ENCODE measurements at places on chromosomes 5 and 9.

- DNase-seq: no peak
Measured at GRCh38 chr9:77531400-77531799, 116.7 kb downstream of the GNA14 start.

GRCh38 chr5:169521366-169521983 is 62.1 kb upstream of the SPDL1 start:
- DNase-seq: no peak

DNA sequence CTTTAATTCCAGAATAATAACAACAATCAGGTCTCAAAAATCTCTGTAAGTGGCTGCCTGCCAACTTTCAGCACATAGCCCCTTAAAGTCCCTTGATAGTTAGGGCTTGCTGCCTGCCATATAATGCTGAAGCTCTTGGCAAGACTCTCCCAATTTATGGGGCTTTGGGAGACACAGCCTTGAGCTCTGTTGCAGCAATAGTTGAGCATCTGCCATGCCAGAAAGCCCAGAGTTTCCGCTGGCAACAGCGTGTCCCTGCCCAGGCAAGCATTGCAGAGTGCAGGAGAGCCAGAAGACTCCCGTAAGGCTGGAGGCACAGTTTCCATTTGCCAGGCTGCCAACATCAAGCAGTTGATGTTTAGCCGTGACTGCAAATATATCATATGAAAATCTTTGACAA is 678.5 kb upstream of the NUDT12 start:
- DNase-seq: peak; percentile 23

- DNase-seq: peak; percentile 51
Measured at GRCh38 chr5:176413255-176413565, 3.1 kb downstream of the CLTB start.

DNA sequence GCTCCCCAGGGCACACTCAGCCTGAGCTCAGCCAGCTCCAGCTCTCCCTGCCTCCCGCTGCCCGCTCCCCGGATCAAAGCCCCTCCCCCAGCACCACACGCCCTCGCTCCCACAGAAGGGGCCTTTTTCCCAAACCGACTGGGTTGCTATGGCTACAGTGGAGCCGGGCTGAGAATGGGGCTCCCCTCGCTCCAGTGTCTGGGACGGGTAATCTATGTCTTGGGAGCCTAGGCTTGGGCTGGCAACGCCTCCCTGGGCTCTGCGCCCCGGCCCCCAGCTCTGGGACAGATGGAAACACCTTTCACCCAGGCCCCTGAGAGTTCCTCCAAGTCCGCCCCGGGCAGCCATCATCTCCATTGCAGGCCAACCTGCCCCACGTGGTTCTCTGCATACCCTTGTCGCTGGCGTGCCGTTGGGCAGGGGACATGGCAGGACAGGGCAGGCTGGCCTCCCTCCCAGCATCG is 29.6 kb downstream of the NOTCH1 start:
- DNase-seq: no peak

- no peak for DNase-seq
Measured at GRCh38 chr5:83426855-83427254, 44.7 kb upstream of the VCAN start.

- no peak for DNase-seq
Measured at GRCh38 chr5:34831303-34831702, 7.7 kb upstream of the TTC23L start.

GRCh38 chr9:35757892-35758275 is 3.8 kb upstream of the MSMP start:
- DNase-seq: no peak

- peak; percentile 59 for DNase-seq
Measured at GRCh38 chr5:56003179-56003578, 8.4 kb upstream of the IL6ST start.

DNA sequence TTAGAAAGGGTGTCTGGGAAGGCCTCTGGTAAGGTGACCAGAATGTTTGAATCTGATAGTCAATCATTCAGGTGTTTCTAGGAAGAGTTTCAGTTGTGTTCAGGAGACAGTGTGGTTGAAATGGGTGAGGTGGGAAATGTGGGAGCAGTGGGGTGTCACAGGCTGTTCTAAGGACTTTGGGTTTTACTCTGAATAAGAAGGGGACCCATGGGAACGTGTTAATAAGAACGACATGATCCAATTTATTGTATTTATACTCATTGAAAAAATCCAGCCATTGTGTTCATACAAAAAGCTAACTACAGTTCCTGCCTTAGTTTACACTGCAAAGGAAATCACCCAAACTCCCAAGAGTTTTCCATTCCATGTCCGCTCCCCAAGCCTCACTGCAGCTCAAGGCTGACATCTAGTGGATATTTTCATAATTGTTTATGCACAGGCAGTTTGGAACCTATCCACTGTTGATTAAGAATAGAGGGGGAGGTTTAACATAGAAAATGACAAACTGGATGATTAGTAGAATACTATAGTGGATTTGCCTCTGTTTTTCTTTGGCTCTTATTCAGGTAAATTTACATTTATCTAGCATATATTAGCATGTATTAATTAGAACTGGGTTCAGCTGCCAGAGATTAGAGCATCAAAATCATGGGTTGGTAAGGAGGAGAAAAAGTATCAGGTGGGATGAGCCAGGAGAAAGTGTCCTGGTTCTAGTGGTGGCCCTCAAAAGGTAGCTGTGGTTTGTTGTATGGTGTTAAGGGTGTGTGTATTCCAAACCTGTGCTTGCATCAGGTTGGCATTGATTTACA is 17.7 kb downstream of the CAVIN4 start:
- DNase-seq: peak; percentile 71

- no peak for DNase-seq
Measured at GRCh38 chr5:5886812-5887486, 464.5 kb downstream of the ICE1 start.

- DNase-seq: no peak
Measured at GRCh38 chr5:92758552-92758951, 822.5 kb downstream of the NR2F1-AS1 start.

DNA sequence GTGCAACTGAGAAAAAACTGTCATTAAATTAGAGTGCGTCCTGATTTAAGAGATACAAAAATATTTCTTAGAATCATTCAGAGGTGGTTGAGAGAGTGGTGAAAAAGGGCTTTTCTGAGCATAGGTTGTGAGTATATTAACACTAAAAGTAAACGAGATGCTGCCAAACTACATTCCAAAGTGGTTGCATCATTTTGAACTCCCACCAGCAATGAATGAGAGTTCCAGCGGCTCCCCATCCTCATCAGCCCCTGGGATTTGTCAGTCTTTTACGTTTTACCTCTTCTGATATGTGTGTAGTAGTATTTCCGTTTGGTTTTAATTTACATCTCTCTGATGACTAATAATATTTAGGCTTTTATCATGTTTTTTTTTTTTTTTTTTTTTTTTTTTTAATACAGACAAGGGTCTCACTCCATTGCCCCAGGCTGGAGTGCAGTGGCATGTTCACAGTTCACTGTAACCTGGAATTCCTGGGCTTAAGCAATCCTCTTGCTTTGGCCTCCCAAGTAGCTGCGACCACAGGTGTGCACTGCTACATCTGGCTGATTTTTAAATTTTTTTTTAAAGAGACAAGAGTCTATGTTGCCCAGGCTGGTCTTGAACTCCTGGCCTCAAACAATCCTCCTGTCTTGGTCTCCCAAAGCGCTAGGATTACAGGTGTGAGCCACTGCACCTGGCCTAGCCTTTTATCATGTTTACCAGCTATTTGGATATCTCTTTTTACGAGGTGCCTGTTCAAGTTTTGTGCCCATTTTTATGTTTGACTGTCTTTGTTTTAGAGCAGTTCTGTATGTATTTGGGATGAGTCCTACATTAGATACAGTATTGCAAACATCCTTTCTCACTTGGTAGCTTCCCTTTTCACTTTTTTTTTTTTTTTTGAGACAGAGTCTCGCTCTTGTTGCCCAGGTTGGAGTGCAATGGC is 17.0 kb downstream of the PRRT1B start:
- DNase-seq: peak; percentile 27

GRCh38 chr5:172616730-172617129 is 24.3 kb upstream of the NEURL1B start:
- peak; percentile 81 for DNase-seq

GRCh38 chr5:151688436-151688835 is 1.7 kb upstream of the SPARC start:
- DNase-seq: no peak

- peak; percentile 33 for DNase-seq
Measured at GRCh38 chr5:73278693-73279092, 105.7 kb downstream of the TMEM174 start.

DNA sequence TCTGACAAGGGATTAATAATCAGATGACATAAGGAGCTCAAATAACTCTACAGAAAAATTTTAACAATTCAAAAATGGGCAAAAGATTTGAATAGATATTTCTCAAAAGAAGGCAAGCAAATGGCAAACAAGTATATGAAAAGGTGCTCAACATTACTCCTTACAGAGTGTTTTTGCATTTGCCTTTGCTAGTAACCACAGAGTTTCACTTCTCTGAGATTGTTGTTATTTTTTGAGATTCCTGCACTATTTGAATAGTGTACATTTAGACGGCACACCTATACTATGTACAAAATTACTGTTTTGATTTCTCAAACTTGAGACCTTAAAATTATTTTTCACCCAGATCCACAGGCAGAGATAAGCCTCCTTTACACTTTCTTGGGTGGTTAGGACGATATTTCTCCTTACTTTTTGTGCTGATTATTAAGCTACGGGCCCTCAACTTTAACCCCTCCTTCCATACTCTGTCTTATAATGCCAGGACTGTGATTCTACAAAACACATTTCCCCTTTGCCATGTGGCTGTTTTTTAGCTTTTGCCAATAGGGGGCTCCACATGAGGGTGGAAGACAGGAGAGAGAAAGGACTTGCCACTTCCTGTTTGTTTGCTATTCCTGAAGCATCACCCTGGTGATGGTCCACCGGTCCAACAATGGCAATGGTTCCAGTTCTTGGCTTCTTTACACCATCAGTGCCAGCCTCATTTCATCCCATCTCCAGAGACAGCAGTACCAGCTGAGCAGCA is 65.0 kb upstream of the DAP start:
- no peak for DNase-seq

DNA sequence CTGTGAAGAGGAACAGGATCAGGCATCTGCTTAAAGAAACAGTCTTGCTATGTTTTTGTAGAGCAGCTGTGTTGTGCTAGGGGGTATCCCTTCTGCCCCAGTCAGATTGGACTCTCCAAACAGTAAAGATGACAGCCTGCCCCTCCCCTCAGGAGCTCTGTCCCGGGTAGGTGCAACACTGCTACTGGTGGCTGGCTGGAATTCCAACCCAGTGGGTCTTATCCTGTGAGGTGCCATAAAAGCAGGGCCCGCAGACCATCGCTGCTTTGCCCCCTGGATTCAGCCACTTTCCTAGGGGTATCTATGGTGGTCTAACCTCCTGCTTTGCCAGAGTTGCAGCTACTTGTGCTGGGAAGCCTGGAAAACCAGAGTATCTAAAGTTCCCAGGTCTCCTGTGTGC is 114.6 kb upstream of the PPP1R2B start:
- no peak for DNase-seq

- no peak for DNase-seq
Measured at GRCh38 chr5:98791001-98791519, 17.6 kb downstream of the RGMB start.

DNA sequence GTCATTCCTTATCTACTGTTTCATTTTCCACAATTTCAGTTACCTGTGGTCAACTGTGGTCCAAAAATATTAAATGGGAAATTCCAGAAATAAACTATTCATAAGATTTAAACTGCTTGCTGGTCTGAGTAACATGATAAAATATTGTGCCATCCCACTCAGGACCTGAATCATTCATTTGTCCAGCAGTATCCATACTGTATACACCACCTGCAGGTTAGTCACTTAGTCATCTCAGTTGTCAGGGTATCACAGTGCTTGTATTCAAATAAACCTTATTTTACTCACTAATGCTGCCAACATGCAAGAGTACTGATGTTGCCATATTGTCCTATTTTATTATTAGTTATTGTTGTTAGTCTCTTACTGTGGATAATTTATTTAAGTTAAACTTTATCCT is 139.7 kb downstream of the FBXO4 start:
- DNase-seq: no peak

- DNase-seq: peak; percentile 82
Measured at GRCh38 chr5:86979811-86980411, 287.8 kb upstream of the RASA1 start.

DNA sequence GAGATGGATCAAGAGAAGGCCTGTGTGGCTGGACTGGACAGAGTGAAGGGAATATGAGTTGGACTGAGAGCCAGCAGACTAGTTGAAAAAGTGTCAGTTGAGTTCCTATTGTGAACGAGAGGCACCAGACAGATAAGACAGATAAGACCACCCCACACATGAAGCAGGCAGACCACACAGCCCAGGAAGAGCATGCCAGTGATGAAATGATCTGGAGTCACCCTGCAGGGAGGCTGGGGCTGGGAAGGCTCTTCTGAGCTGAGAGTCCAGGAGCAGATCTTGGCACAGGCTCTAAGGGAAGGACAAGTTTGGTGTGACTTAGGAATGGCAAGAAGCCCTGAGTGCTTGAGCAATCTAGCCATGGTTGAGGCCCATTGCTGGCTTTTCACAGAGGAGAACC is 10.6 kb upstream of the SLC25A48 start:
- DNase-seq: no peak

- no peak for DNase-seq
Measured at GRCh38 chr5:143395638-143396352, 7.7 kb downstream of the NR3C1 start.

Data from umbilical cord (tissue), 2 donors.